ENCODE measurements at places on chromosomes 5 and 9.

GRCh38 chr5:81850501-81851357 lies 99.8 kb upstream of the SSBP2 start:
- DNase-seq = no peak

DNA sequence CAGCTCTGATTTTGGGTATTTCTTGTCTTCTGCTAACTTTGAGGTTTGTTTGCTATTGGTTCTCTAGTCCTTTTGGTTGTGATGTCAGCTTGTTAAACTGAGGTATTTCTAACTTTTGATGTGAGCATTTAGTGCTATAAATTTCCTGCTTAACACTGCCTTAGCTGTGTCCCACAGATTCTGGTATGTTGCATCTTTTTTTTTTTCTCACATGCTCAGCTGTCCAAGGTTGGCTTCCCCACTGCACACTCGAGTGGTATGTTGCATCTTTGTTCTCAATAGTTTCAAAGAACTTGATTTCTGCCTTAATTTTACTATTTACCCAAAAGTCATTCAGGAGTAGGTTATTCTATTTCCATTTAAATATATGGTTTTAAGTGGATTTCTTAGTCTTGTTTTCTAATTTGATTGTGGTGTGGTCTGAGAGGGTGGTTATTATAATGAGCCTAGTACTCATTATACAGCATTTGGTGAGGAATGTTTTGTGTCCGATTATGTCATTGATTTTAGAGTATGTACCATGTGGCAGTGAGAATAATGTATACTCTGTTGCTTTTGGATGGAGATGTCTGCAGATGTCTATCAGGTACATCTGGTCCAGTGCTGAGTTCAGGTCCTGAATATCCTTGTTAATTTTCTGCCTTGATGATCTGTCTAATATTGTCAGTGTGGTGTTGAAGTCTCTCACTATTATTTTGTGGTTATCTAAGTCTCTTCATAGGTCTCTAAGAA lies 42.2 kb upstream of the IFNE start:
- DNase-seq = no peak

DNA sequence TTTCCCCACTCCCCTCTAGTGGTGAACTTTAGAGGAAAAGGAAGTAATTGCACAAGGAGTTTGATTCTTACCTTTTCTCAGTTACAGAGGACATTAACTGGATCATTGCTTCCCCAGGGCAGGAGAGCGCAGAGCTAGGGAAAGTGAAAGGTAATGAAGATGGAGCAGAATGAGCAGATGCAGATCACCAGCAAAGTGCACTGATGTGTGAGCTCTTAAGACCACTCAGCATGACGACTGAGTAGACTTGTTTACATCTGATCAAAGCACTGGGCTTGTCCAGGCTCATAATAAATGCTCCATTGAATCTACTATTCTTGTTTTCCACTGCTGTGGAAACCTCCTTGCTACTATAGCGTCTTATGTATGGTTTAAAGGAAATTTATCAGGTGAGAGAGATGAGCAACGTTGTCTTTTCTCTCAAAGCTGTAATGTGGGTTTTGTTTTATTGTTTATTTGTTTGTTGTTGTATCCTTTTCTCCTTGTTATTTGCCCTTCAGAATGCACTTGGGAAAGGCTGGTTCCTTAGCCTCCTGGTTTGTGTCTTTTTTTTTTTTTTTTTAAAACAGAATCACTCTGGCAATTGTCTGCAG lies 25.3 kb downstream of the SLC22A5 start:
- no peak for DNase-seq

DNA sequence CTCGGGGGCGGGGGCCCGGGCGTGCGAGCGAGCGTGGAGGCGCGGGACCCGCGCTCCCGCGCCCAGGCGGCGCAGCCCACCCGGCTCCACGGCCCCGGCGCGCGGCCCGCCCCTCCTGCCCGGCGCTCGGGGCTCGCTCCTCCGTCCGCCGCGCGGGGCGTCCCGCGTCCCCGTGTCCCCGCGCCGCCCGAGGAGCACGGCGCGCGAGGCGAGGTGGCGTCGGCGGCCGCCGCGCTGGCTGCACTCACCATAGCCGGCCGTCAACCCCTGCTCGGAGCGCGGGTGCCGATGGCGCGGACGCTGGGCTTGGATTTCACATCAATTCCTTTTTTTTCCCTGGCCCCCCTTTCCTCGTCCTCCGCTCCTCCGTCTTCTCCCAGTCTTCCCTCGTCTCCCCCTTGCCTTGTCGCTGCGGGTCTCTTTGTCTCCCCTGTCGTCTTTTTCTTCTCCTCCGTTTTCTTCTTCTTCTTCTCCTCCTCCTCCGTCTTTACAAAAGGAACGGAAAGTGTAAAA lies 494 bp downstream of the PTCH1 start:
- DNase-seq = no peak

DNA sequence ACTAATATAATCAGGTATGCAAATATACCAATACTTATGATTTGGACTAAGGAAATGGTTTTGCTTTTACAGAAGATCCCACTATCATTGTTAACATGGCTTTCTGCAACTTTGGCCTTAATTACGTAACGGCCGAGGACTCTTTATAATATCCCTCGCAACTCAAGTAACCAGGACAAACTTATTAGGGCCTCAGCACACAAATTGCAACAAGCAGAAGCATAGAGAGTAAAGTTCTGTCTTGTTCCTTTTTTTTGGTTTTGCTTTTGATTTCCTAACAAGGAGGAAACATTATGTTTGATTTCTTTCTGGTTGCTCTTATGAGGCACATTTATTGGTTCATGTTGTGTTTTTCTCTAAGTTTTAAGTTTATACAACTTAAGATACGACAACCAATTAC lies 60.4 kb downstream of the RORB start:
- DNase-seq = no peak

- no peak for DNase-seq
These were observed 51.9 kb upstream of the ENTREP1 start for GRCh38 chr9:69273161-69273560.

DNA sequence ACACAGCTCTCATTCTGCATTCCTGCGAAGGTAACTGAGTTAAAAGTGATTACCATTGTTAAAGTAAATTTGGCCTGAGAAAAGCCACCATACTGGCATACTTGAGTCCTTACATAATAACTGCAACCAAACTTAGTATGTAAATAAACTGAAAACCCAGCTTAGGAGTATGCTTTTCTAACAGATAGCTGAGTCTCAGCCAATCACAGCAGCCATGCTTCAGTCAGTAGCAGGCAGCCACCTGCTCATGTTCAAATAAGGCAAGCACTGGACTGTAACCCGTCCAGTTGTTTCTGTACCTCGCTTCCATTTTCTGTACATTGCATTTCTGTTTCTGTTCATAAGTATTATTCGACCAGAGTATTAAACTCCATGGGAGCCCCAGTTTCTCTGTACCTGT lies 58.6 kb downstream of the GCNT4 start:
- no peak for DNase-seq

- no peak for DNase-seq
These were observed 85.3 kb downstream of the TTC39B start for GRCh38 chr9:15221746-15222145.

DNA sequence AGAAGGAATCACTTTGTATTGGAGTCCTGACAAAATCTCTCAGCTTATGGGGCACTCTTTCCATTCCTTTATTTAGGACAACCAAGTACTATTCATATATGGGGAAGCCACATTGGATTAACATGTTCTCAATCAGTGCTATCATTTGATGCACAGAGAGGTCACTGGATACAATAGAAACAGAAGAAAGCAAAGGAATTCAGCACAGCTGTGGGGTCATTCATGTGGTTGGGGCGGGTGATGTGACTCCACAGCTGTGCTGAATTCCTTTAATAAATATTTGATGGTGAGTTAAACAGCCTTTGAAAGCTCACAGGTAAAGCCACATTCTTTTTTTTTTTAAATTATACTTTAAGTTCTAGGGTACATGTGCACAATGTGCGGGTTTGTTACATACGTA lies 854 bp upstream of the TEX48 start:
- no peak for DNase-seq

DNA sequence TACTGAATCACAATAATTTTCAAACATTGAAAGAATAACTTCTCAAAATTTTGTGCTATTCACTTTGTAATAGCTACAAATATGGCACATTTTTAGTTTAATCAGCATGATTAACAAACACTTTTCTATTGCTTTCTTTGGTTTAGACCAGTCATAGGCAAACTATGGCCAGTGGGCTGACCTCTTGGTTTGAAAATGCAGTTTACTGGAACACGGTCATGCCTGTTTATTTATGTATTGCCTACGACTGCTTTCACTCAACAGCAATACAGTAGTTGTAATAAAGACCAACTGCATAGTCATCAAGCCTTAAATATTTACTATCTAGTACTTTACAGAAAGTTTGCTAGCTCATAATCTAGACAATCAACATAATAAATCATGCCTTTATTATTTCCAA lies 810.8 kb downstream of the TLE1 start:
- no peak for DNase-seq

DNA sequence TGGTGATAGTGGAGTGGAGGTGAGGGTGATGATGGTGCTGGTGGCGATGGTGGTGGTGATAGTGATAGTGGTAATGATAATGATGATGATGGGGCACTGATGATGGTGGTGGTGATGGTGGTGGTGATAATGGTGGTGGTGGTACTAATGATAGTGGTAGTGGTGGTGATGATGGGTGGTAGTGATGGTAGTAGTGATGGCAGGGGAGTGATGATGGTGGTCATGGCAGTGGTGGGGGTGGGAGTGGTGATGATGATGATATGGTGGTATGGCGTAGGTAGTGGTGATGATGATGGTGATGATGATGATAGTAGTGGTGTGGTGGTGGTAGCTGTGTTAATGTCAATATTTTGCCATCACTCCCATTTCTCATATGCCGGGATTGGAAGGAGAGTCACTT lies 44.5 kb upstream of the ORM1 start:
- no peak for DNase-seq

DNA sequence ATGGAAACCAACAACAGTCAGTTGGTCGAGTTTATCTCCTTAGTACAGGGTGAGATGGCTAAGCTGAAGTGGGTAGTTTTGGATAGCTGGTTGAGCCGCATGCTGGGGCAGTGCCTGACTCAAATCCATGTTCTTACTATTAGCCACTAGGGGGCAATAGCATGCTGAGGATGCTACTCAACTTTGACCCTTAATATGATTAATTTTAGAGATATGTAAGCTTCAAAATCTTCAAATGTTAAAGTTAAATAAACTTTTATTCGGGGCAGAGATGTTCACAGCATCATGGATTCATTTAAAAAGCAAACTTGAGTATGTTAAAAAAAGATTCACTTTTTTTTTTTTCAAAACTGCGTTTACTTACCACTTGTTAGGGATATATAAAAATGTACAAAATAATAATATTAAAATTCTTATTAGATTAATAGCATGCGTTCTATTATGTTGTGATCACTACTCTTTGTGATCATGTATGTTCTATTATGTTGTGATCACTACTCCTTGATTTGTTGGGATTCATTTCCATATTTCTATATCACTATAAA lies 57.0 kb downstream of the C9orf153 start:
- DNase-seq = no peak

GRCh38 chr9:133956520-133957076 lies 35.5 kb downstream of the VAV2 start:
- no peak for DNase-seq

- DNase-seq = no peak
These were observed 30.4 kb downstream of the GNG10 start for GRCh38 chr9:111691672-111692329.

- no peak for DNase-seq
These were observed 50.6 kb downstream of the MELK start for GRCh38 chr9:36623280-36623679.

DNA sequence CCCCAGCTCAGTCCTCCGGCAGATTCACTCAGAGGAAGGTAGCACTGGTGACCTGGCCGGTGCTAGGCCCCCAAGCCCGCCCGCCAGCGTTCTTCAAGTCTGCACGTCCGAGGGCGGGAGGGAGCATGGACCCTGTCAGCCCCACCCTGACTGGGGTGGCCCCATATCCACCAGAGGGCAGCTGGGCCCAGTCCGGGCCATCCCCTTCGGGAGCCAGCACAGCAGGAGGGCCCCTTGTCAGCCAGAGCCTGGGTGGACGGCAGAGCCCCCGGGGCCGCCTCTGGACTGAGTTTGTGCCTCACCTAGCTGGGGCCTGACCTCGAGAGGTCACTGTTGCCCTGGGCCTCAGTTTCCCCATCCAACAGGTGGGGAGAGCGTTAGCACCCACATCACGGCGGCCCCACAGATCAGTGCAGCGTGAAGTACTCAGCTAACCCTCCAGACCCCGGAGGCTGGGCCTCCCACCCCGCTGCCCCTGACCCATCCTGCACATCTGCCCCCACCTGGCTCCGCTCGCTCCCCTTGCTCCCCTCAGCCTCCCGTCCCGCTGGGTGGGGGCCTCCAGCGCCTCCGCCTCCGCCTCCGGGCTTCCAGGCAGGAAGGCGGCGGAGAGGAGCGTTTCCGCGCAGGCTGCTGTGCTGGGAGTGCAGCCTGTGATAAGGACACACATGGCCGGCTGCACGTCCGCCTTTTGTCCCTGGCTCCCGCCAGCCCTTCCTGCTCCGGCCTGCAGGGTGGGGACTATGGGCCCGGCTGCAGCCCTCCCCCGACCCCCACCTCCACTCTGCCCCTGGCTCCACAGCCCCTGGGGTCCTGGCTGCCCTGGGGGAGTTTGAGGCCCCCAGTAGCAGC lies 16.6 kb upstream of the EGFL7 start:
- no peak for DNase-seq

- no peak for DNase-seq
These were observed 68.2 kb downstream of the DMRTA1 start for GRCh38 chr9:22514871-22515270.

DNA sequence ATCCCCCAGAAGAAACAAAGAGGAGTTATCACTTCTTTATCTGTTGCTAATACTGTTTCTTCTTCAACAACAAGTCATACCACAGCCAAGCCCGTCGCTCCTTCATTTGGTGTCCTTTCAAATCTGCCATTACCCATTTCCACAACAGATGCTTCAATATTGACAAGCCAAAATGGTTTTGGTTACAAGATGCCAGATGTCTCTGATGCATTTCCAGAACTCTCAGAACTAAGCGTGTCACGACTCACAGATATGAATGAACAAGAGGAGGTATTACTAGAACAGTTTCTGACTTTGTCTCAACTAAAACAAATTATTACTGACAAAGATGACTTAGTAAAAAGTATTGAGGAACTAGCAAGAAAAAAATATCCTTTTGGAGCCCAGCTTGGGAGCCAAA lies 16.0 kb upstream of the HAND1 start:
- DNase-seq = no peak

DNA sequence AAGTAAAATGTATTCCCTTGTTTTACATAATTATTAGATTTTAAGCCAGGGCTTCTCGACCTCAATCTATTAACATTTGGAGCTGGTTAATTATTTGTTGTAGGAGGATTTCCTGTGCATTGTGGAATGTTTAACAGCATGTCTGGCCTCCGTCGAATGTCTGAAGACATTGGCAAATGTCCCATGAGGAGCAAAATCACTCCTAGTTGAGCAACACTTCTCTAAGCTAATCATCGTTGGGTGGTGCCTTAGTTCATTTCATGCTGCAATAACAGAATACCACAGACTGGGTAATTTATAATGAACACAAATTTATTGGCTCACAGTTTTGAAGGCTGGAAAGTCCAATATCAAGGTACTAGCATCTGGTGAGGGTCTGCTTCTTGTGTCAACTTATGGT lies 13.4 kb upstream of the VPS13A start:
- no peak for DNase-seq
